ENCODE measurements at places on chromosomes 1 and 21. TPM values are rescaled to one million over a fixed set of nuclear protein-coding genes. Genes with fewer than 3 reads are reported as not detected.

The SPRR1A gene
- not detected for polyA plus RNA-seq

GRCh38 chr1:22922640-22923039, 50.0 kb downstream of the LACTBL1 start:
- no peak overlapping the region for H3K4me3 ChIP-seq
- no peak overlapping the region for H3K27ac ChIP-seq

GRCh38 chr1:5648410-5649165, 343.6 kb downstream of the NPHP4 start:
- no peak for DNase-seq
- no peak overlapping the region for H3K4me3 ChIP-seq
- H3K27ac ChIP-seq = no peak overlapping the region
- H3K4me1 ChIP-seq = no peaks in the 10 kb centered on the region

DNA sequence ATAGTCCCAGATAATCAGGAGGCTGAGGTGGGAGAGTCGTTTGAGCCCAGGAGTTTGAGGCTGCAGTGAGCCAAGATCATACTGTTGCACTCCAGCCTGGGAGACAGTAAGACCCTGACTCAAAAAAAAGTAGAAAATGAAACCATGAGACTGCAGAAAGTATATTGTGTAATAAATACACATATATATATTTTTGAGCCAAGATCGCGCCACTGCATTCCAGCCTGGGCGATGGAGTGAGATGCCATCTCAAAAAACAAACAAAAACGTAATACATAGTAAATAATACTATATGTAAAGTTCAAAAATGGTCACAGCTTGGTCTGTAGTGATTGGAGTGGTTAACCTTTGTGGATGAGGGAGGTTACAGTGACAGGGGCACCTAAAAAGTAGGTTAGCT, 9.7 kb downstream of the BRDT start:
- no peaks in the 10 kb centered on the region for H3K27me3 ChIP-seq
- H3K36me3 ChIP-seq = no peaks in the 10 kb centered on the region
- H3K4me1 ChIP-seq = no peaks in the 10 kb centered on the region
- H3K27ac ChIP-seq = no peak overlapping the region
- DNase-seq = no peak
- H3K4me3 ChIP-seq = no peak overlapping the region

DNA sequence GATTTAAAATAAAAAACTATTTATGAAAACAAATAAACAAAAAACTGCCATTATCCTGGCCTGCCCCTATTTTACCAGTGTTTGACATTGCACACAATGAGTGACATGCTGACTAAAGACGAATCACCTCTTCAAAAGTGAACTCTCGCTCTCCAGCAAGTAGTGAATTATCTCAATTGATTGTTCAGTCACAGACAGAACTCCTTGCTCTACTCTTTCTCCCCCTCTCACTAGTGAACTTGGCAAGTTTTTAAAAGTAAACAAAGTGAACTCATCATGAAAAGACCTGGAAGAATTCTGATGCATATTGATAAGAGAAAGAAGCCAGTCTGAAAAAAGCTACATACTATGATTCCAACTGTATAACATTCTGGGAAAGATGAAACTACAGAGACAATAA, 4.7 kb upstream of the C1orf52 start:
- no peak overlapping the region for H3K27ac ChIP-seq
- no peaks in the 10 kb centered on the region for H3K4me1 ChIP-seq
- DNase-seq = no peak
- no peaks in the 10 kb centered on the region for H3K27me3 ChIP-seq
- no peak overlapping the region for H3K4me3 ChIP-seq

DNA sequence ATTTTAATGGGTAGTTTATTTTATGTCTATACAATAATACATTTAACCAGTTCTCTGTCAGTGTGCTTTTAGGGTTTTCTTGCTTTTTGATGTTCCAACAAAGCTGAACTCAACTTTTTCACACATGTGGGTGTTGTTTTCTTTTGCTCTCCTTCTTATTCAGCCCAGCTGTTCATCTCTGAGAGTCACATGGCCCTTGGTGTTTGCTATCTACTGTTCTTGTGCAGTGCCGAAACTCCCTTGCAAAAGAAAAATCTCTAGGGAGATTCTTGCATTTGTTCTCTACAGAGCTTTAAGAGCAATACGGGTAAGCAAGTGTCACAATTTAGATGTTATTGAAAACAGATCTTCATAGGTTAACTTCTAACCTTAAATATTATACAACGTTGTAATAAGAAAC, 281.1 kb upstream of the CXADR start:
- H3K36me3 ChIP-seq = no peaks in the 10 kb centered on the region
- no peak overlapping the region for H3K4me3 ChIP-seq
- no peak for DNase-seq

Data from cardiac muscle cell (in vitro differentiated cells and primary cell).